ENCODE measurements at places on chromosomes 2 and 18.
A peak's percentile ranks its signal among the peaks of the same experiment; 100 is the strongest.

DNA sequence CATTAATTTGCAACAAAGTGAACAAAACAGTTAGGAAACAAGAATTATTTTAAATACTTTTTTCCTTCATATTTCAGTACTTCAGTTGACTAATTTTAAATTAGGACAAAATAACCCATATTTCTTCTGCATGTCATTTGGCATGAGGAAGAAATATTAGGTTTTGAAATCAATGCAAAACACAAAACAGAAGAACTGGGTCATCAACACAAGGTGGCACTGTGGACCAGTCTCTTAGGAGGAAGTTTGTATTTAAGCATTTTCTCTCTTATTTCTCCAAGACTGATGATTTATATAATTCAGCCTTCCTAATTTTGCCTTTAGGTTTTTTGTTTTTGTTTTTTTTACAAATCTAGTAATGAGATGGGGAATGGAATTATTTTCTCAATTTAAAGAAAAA lies 352.8 kb upstream of the KCNH7 start:
- no peak for DNase-seq

DNA sequence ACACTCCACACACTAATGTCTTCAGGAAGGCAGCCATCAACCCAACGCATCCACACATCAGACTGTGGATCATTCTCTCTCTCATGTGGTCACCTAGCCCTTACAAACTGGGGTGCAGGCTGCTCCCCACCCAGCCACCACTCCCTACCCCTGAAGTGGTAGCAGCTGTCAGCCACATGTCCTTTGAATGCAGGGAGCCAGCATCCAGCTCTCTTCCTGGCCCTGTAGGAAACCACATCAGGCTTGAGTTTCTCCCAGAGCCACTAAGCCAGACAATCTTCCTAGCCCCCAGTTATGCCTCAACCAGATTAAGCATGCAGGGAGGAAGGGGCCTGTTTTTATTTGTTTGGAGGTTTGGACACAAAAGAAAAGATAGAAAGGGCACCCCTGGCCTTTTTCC lies 52.8 kb upstream of the SPP2 start:
- no peak for DNase-seq

DNA sequence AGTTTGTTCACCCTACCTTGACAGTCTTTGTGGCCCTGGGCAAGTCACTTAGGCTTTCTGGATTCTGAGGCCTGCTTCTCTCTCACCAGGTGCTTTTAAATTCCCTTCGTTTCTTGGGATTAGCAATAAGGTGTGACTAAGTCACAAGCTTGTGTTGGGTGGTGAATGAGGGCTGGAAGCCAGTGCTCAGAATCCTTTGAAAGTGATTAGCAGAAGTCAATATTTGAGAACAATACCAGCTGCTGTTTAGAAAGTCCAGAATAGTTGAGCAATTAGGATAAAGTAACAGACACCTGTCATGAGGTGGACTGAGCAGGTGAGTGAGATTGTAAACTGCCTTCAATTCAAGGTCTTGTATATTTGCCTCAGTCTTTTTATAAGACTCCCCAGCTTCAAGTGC lies 19.3 kb upstream of the MGAT5 start:
- no peak for DNase-seq

DNA sequence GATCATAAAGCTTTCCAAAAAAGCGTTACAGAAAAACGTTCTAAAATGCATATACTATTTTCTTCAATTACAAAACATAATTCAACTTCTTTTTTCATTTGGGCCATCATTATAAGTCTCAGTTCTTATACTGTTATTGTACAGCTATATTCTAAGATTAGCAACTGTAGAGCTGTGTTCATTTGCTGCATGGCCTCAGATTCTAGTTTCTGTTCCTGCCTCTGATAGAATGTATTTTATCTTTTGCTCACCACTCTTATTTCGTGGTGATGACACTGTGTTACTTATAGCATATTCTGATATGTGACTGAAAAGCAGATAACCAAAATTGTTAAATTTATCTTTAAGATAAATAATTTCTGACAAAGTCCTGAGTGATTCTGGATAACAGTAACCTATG lies 67.2 kb downstream of the PTRHD1 start:
- DNase-seq: no peak

GRCh38 chr2:195582188-195582587 lies 74.8 kb upstream of the SLC39A10 start:
- DNase-seq: no peak

- no peak for DNase-seq
Observed at GRCh38 chr18:78647018-78647417, 332.6 kb upstream of the SALL3 start.

DNA sequence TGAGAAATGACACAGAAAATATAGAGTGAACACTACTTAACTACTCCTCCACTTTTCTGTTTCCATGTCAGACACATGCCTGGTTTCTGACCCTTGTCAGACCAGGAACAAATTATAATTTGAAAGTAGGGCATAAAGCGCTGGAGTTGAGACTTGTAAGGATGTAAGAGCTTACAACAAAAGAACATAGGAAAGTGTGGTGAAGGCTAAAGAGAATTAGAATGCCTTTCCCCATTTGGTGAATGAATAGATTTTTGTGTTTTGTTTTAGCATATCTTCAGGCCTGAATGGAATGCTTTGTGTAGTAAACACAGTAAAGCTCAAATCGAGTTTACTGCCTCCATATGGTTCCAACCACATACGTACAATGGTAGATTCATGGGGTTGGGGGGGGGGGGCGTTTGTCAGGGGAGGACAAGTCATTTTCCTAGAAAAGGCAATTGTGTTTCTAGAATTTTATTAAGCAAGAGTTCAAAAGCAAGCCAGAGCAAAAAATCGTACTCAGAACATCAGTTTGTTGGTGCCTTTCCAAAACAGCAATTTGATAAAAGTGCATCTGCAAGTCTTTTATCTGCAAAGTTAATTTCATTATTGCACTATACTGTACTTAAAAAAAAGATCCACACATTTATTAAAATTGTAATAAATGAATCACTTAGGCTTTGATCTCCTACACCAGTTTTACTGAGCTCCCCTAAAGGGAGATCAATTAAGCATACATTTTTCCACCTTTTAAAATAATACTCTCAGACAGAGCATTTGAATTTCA lies 30.9 kb downstream of the NRXN1 start:
- DNase-seq: no peak

DNA sequence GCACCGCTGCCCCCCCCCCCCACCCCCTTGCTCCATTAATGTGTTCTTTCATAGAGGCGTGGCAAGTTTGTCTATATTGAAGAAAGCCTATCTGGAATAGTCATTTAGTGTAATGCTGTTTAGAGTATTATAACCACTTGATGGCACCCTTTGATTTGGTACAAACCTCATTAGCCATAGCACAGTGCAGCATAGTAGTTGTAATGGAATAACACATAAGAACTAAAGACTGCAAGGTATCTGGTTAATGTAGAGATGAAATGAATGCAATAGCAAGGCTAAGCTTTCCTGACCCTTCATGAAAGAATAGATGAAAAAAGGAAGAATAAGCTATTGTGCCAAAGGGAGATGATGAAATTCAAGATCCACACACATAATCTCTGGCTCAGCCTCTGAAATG lies 81.9 kb downstream of the EHBP1 start:
- DNase-seq: no peak

DNA sequence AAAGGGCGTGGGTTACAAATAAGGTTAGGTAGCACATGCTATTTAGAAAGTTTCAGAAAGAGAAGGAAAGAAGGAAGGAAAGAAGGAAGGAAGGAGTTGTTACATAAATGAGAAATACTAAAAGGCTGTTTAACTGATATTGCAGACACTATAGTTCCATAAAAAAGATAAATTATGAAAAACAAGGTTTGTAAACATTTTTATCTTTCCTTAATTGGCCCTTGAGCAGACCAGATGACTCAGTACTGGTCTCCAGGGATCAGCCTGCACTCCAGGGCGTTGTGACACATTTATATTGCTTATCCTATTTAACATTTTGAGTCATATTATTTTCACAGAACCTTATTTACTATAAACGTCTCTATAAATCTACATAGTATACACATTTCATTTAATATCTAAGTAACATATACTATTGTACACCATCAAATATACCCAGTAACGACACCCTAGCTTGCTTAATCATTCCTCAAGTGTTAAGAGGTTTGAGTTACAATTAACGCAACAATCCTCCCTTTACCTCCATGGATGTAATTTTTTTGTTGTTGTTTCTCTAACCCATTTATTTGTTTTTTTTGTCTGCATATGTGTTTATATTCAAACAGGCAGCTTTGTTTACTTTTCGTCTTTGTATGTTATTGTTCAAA lies 2.8 kb upstream of the RAB31 start:
- DNase-seq: peak; percentile 32

DNA sequence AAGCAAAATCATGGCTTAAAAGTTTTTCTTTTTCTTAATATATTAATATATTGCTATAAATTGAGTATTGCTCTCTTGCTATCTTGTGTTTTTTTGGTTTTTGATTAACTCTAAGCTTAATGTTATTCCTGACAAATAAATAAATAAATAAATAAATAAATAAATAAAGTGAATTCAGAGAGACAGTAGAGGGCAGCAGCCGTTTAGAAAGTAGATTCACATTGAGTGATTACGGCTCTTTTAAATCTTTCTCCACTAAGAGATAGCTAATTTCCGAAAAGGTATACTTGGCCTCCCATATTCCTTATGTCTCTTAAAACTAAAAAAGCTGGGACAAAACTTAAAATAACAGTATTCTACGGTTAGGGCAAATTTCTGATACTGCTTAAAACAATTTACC lies 34.3 kb downstream of the MSH2 start:
- DNase-seq: no peak

GRCh38 chr2:71456617-71457016 lies 3.3 kb downstream of the DYSF start:
- DNase-seq: peak; percentile 63

DNA sequence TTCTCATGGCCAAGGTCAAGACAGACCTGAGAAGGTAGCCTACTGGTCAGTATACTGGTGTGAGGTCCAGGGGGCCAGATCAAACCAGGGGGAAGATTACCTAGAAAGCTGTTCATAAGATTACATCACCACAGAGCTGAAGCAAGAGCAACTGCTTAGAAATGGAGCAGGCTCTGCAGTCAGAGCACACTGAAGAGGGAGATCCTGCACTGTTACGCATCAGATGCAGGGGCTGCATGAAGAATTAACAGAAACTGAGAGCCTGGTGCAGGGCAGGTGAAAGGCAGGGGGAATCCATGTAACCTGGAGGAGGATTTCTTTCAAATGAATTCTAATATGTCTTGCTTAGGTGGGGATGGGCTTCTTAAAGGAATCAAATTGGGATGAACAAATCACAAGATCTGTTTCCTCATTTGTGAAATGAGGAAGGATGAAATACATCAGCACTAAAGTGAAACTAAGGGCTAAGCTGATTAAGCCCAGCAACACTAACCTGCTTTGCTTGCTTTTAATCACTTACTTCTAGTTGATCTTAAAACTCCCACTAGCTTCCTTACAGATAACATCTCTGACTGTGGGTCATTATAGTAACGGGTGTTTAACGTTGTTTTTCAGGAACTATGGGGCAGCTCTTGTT lies 74.3 kb upstream of the ADAM23 start:
- DNase-seq: no peak

DNA sequence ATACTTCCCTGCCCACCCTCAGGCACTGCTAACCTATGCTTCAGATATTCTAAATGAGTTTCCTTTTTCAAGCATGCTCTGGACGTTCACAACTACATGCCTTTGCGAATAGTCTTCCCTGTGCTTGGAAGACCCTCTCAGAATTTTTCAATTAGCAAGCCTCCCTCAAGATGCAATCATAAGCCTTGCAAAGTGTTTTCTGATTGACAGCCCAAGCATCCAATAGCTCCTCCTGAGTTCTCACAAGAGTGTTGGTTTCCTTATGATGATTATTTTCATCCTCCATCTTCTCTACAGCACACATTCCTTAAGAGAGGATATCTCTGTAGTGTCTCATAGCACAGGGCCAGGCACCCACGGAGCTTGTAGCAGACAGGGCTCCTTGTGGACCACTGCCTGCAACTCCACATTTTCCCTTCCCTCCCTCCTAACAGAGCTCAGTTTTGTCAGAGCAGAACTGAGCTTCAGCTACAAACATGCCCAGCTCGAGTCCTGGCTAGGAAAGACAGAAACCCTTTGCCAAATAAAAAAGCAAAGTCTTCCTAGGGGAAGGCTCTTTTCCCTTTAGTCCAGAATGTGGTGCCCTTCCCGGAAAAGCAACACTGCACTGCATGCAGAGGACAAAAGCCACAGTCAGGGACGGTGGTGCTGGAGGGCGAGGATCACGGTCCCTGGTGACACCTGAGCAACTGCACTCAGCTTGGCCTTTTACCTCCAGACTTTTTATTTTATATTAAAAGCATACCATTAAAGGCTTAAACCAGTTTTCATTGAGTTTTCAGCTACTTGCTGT lies 819.8 kb upstream of the ID2 start:
- no peak for DNase-seq

DNA sequence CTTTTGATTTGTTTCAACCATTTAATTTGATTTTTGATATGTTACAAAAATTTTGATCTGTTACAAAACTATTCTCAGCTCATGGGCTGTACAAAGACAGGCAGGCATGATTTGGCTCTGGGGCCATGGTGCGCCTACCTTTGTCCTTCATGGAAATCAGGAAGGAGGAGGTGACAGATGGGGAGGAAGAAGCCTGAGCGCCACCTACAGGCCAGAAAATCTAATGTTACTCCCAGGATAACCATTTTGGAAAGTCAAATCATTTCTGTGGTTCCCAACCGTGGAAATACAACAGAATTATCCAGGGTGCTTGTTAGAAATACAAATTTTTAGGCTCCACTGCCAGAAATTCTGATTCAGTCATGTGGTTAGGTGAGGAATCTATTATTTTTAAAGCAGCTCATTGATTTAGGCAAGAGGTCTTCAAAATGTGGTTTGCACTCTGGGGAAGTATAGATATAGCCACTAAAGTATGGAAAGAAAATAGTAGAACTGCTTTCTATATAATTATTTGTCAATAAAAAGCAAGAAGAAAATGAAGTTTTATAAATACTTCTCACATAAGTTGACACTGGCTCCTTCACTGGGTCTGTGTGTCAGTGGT lies 93.9 kb downstream of the EVA1A start:
- DNase-seq: no peak

DNA sequence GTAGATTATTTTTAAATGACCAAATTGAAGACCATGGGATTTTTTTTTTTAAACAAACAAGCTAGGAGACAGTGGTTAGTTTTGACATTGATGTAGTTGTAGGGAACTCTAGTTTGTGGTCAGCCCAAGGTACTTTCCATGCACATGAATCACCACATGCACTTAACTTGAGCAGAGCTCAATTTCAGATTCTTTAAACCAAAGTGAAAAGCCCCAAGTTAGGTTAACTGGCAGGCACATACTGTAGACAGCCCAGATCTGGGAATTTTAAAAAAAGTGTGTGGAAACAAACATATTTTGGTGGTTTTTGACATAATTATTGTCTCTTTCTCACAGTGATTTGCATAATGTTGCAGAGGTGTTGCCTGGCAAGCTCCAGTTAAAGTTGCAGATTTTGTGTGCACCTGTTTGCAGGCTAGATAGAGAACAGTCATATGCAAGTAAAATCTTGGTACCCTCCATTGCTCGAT lies 88.4 kb downstream of the BCL2L11 start:
- peak; percentile 37 for DNase-seq

DNA sequence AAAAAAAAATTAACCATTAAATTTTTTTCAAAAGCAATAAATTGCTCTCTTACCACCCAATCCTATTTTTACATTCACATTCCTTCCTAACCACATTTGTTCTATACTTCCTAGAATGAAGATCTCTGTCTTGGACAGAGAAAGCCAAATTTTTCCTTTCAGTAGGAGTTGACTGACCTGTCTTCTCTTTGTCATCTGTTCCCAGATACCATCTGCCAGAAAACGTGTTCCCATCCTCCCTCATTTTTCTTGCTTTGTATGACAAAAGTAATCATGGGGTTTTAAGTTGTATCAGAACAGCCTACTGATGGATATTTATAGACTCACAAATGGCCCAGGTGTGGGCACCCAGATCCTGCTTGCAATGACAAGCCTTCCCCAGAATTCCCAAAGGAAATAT lies 182.1 kb downstream of the CYP26B1 start:
- no peak for DNase-seq
